Ovary (tissue), 10 donors: ENCODE measurements at places on chromosomes 5 and 9.
A peak's percentile ranks its signal among the peaks of the same experiment; 100 is the strongest.

DNA sequence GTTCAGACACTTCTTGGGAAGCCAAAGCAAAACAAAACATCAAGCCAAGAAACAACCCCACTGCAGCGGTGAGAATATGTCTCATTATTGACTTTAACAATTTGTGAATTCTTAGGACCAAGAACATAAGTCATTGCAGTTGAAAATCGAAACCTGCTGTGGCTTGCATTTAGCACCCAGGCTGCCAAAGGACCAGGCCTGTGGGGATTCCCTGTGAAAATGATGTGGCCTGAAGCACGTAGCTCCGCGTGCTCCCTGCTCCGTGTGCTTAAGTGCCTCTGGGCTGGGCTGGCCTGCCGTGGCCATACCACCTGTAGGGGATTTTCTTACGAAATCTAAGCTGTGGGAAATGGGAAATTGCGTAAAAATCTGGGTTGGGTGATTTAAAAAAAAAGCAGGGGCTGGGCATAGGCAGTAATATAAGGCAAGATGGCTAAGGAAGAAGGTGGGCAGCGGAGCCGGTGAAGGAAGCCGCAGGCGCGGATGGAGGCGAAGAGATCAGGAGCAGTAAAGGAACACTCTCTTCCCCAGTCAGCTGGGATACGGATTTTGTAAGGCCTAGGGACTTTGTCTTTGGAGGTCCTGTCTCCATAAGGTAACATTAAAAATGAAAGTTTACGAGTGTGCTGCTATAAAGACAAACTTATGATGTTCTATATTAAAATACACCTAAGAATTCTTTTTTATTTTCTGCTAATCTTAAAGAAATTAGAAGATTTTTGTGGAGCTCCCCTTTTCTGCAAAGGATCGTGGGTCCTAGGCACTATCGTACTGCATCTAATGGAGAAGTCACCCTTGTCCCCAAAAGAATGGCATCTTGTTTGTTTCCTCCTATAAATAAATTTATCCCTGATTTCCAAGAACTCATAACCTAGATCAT is 189.6 kb upstream of the SEMA6A start:
- H3K4me3 ChIP-seq: no peak overlapping the region
- H3K27me3 ChIP-seq: no peaks in the 10 kb centered on the region

- H3K27ac ChIP-seq: no peak overlapping the region
- H3K27me3 ChIP-seq: no peaks in the 10 kb centered on the region
- no peak for DNase-seq
- H3K4me3 ChIP-seq: no peak overlapping the region
- H3K4me1 ChIP-seq: no peaks in the 10 kb centered on the region
Observed at GRCh38 chr5:16628376-16628775, 11.6 kb upstream of the RETREG1 start.

- no peaks in the 10 kb centered on the region for H3K36me3 ChIP-seq
- no peaks in the 10 kb centered on the region for H3K27me3 ChIP-seq
- DNase-seq: no peak
- no peak overlapping the region for H3K27ac ChIP-seq
- peaks cover 7% of the 10 kb centered on the region for H3K4me1 ChIP-seq
Observed at GRCh38 chr5:115166744-115167393, 2.8 kb downstream of the TRIM36 start.

DNA sequence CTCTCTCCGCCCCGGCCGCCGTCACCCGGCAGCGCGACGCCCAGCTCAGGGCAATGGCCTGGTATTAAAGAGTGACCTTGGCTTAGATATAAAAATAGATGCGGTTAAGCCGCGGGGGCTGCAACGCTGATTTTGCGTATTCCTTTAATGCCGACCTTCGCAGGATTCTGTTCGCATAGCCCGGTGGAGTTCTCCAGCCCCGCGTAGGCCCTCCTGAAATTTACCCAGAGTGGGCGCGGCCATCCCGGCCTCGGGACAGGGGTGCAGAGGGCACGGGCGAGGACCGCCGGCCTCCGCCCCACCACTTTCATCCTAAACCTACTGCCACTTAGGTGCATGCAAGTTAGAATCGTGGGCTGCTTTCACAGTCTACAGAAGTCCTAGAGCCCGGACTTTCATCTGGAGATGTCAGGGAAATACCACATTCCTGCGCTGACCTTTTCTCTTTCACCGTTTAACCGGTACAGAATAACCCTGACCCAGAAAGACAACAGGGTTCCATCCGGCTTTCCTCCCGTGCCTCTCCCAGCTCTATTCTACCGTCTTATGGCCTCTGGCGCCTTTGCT is 492 bp upstream of the FAM169A start:
- no peaks in the 10 kb centered on the region for H3K27me3 ChIP-seq
- peaks cover 2% of the 10 kb centered on the region for H3K4me1 ChIP-seq
- peak; percentile 44 for DNase-seq
- H3K36me3 ChIP-seq: no peaks in the 10 kb centered on the region
- peak overlapping the region; percentile 57 for H3K4me3 ChIP-seq

GRCh38 chr5:61993295-61993927 is 312.6 kb upstream of the KIF2A start:
- no peaks in the 10 kb centered on the region for H3K27me3 ChIP-seq
- no peak overlapping the region for H3K27ac ChIP-seq
- H3K36me3 ChIP-seq: no peaks in the 10 kb centered on the region
- H3K4me1 ChIP-seq: no peaks in the 10 kb centered on the region
- no peak overlapping the region for H3K4me3 ChIP-seq

- no peak overlapping the region for H3K27ac ChIP-seq
- no peak for DNase-seq
- H3K36me3 ChIP-seq: no peaks in the 10 kb centered on the region
- H3K4me3 ChIP-seq: no peak overlapping the region
- no peaks in the 10 kb centered on the region for H3K4me1 ChIP-seq
Observed at GRCh38 chr5:79602889-79603288, 9.4 kb upstream of the TENT2 start.

GRCh38 chr9:129995409-129996160 is 47.4 kb downstream of the FNBP1 start:
- no peaks in the 10 kb centered on the region for H3K36me3 ChIP-seq
- DNase-seq: no peak
- H3K27me3 ChIP-seq: no peaks in the 10 kb centered on the region
- no peak overlapping the region for H3K4me3 ChIP-seq
- peaks cover 5% of the 10 kb centered on the region for H3K4me1 ChIP-seq

DNA sequence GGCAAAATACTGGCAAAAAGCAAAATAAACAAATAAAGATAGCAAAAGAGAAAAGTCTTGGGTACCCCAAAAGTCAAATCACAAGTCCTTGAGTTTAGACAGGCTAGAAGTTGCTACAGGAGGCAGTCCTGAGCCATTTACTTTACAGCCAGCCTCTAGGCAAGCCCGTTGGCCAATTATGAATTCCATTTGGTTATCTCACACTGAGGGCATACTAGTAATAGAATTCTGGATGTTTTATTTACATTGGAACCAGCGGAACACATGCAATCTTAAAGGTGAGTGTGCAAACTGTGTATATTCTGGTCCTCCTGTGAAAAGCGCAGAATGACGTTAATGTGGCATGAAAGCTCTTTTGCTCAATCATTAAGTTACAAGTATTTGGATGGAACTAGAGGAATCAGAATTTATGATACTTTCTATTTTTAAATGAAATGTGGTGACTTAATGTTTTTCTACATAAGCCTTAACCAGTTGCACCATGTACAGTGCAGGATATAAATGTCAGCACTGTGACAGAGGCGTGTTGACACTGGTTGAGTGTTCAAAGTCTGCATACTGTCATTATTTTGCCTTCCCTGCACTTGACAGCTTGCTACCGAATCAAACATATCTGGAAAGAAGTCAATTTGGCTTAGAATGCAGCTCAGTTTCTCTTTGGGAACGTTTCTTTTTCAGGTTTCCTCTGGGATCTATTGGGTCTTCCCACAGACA is 7.9 kb downstream of the GDNF start:
- no peaks in the 10 kb centered on the region for H3K27me3 ChIP-seq
- no peak for DNase-seq
- no peak overlapping the region for H3K27ac ChIP-seq
- H3K4me3 ChIP-seq: no peak overlapping the region
- H3K36me3 ChIP-seq: no peaks in the 10 kb centered on the region
- peaks cover 1% of the 10 kb centered on the region for H3K4me1 ChIP-seq

- no peak overlapping the region for H3K27ac ChIP-seq
- no peak for DNase-seq
- no peaks in the 10 kb centered on the region for H3K4me1 ChIP-seq
- no peaks in the 10 kb centered on the region for H3K36me3 ChIP-seq
Observed at GRCh38 chr9:81636255-81636599, 53.1 kb downstream of the TLE1 start.
